ENCODE measurements at places on chromosomes 11 and 22.
A peak's percentile ranks its signal among the peaks of the same experiment; 100 is the strongest.

GRCh38 chr11:7376386-7376785, 108.9 kb upstream of the OLFML1 start:
- no peak for DNase-seq

GRCh38 chr11:67291481-67292381, 2.6 kb downstream of the ANKRD13D start:
- no peak for DNase-seq

- DNase-seq: no peak
These were observed 82.0 kb downstream of the RELT start for GRCh38 chr11:73458201-73458600.

DNA sequence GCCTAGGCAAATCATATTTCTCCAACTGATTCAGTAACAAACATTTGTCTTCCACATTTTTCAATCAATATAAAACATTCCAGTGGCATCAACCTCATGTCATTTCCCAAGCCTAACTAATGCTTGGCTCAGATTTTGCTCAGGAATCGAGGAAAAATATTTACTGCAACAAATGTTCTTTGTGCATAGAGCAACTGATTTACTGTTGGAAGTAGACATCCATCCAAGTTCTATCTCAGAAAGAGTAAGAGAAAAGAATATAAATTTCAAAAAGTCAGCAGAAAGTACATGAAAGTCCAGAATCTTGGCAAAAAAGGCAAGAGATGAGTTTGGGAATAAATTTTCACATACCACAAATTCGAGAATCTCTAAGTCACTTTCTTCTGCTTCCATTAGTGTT, 2245.0 kb upstream of the RAG2 start:
- DNase-seq: no peak

GRCh38 chr11:13705710-13706109, 37.2 kb downstream of the FAR1 start:
- DNase-seq: no peak

DNA sequence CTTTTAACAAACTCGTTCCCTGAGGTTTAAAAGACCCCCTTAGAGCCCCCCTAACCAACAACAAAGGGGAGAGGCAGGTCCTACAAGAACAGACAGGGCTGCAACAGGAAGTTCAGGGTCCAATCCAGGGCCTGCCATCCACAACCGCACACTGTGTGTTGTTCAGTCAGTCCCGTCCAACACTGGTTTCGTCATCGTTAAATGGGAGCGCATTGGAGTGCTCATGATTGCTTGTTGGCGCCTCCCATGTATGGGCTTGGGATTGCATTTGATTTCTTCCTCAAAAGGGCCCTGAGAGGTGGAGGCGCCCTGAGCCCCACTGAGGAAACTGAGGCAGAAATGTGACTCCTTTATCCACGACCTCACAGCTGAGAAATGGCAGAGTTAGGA, 174.1 kb downstream of the MN1 start:
- no peak for DNase-seq

DNA sequence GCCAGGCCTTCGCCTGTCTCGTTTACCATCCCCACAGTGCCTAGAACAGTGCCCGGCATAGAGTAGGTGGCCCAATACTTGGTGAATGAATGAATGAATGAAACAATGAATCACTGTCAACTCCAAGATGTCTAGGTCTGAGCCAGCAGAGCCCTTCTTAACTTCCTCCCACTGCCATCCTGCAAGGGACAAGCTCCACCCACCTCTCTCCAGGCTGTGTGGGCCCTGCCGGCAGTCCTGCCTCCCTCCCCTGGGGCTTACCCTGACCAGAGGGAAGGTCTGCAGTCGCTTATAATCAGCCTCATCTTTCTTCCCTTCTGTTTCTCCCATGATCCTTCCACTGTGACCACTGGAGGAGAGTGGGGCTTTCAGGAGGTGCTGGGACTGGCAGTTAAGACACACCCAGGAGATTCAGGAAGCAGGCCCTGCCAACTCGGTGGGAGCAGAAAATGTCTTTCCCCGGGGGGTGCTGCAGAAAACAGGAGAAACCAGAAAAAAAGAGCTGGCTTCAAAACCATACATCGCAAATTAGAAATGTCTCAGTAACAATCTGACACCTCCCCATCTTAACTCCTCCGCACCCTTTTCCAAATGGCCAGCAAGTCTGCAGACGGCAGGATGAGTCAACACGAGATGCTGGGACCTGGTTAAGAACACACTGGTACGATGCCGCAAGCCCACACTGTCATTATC, 11.4 kb downstream of the DNAL4 start:
- no peak for DNase-seq

- DNase-seq: no peak
These were observed 219.1 kb upstream of the ARHGAP42 start for GRCh38 chr11:100467821-100468508.

GRCh38 chr11:70225681-70226177, 22.6 kb downstream of the FADD start:
- no peak for DNase-seq

- no peak for DNase-seq
These were observed 615.0 kb upstream of the ARHGAP42 start for GRCh38 chr11:100072131-100072530.

DNA sequence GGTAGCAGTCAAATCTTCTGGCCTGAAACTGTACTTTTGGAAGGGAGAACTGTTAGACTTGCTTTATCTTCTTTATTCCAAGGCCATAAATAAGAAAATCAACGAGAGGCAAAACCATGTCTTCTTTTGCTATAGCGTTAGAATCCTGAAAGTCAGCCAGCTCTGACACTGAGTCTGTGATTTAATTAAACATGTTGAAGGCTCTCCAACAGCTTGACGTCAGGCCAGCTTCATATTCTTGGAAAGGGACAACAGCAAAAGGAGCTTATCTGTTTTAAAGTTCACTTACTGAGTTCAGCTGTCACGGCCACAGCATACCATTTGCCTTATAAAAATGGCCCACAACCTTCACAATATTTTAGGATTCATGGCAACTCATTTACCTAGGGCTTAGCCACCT, 131.0 kb upstream of the LDLRAD3 start:
- DNase-seq: no peak

GRCh38 chr11:120702656-120703055, 191.1 kb downstream of the GRIK4 start:
- DNase-seq: no peak

GRCh38 chr22:27435844-27436576, 365.5 kb downstream of the MN1 start:
- DNase-seq: no peak

DNA sequence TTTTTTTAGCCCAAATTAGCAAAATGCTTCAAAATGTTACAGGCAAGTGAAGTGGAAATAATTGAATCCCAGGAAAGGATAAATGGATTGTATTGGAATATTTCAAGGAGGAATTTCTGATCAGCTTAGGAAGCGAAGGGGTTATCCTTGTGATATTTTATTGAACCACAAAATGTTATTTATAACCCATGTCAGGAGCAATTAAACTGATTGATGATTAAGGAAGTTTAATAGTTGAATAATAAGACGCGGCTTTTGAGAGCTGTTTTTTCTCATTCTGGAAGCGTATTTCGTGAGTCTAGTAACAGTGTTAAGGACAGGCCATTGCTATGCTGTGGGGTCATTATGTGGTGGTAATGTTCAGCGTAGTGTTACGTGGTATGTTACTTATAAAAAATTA, 192.3 kb downstream of the TBC1D22A start:
- DNase-seq: no peak

- DNase-seq: no peak
These were observed 458.9 kb upstream of the CADM1 start for GRCh38 chr11:115963156-115963555.

DNA sequence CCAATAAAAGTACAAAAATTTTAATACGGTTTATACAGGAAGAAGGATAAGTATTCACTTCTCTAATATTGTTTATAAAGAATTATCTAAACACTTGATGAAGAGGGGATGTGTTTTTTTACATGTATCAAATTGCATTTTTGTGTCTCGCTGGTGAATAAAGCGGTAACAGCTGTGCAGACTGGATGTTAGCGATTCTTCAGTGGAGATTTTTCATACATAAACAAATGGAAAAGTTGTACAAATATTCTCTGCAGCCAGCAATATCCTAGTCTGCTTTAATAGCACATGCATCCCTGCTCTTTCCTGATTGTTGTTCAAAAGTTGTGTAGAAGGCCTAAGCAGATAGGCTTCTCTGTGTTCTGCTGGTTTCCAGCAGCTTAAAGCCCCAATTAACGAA, 369.3 kb downstream of the SOX6 start:
- DNase-seq: no peak

DNA sequence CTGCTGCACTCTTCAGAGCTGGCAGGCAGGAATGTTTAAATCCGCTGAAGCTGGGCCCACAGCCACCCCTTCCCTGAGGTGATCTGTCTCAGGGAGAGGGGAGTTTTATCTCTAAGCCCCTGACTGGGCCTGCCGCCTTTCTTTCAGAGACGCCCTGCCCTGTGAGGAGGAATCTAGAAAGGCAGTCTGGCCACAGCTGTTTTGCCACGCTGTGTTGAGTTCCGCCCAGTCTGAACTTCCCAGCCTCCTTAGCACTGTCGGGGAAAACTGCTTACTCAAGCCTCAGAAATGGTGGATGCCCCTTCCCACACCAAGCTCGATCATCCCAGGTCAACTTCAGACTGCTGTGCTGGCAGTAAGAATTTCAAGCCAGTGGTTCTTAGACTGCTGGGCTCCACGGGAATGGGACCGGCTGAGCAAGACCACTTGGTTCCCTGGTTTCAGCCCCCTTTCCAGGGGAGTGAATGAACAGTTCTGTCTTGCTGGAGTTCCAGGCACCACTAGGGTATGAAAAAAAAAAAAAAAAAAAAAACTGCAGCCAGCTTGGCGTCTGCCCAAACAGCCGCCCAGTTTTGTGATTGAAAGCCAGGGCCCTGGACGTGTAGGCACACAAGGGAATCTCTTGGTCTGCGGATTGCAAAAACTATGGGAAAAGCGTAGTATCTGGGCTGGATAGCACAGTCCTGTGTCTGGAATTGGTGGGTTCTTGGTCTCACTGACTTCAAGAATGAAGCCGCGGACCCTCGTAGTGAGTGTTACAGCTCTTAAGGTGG, 127.4 kb downstream of the SPON1 start:
- no peak for DNase-seq

- no peak for DNase-seq
These were observed 92.1 kb downstream of the LDLRAD3 start for GRCh38 chr11:36035999-36036398.

GRCh38 chr11:45798793-45799441, 6.0 kb upstream of the SLC35C1 start:
- DNase-seq: no peak

DNA sequence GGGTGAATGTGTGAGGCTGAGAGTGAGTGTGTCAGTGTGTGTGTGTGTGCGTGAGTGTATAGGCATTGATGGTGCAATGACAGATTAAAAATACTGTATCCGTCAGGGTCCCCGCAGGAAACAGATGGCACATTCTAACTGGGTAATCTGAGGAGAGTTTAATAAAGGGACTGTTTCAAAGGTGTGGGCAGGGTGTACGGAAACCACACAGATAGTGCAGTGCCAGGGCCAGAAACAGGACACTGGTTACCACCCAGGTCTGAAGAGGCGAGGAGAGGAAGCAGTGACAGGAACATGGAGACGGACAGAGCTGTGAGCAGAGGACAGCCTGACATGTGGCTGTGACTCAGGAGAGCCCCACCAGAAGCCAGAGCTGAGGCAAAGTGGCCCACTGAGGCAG, 16.5 kb downstream of the P2RX3 start:
- DNase-seq: no peak

DNA sequence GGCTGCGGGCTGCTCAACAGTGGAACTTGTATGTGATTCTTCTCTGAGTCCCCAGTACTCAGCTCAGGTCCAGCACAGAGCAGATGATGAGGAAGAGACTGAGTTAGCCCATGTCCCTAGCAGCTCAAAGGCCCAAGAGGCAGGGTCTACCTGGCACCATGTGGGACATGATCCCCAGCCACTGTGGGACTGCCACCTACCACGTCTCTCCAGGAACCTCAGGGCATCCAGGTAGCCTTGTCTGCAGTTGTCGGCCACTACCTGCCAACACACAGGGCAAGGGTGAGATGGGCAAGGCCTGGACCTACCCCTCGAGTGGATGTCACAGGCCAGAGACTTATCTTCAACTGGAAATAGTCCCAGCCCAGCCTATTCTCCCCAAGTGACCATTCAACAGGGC, 4.4 kb downstream of the PNPLA5 start:
- no peak for DNase-seq

- DNase-seq: no peak
These were observed 105.2 kb upstream of the SYT13 start for GRCh38 chr11:45391168-45391850.

- peak; percentile 30 for DNase-seq
These were observed 822 bp downstream of the MARK2 start for GRCh38 chr11:63839508-63840355.

DNA sequence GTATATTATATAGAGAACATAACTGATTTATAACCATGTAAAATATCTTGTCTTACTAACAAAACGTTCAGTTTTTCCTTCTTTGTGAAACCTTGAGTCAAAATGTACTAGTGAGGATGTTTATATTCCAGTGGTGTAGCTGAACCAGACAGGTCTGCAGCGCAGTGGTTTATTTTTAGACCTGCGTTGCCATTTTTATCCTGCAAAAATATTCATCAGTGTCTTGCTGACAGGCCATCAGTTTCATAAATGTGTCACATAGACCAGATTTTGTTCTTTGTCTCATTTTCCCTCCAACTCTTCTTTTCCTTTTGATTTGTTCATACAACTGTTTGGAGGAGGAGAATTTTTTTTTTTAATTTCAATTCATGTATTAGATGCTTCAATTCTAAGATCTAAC, 43.1 kb downstream of the HSD17B12 start:
- no peak for DNase-seq

- DNase-seq: no peak
These were observed 40.9 kb upstream of the PRR5 start for GRCh38 chr22:44661070-44661469.

GRCh38 chr22:38258895-38259294, 13.9 kb downstream of the TMEM184B start:
- DNase-seq: no peak

DNA sequence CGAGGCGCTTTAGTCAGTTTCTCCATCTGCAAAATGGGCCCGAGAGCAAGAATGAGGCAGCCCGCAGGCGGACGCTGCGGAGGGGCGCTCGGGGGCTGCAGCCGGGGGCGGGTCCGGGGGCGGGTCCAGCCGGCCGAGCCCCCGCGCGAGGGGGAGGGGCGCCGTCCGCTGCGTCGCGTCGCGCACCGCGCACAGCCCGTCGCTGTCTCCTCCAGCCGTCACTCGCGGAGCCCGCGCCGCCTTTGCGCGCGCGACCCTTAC, 282 bp downstream of the PC start:
- no peak for DNase-seq

GRCh38 chr11:6616596-6617250, 2.5 kb downstream of the TPP1 start:
- no peak for DNase-seq

DNA sequence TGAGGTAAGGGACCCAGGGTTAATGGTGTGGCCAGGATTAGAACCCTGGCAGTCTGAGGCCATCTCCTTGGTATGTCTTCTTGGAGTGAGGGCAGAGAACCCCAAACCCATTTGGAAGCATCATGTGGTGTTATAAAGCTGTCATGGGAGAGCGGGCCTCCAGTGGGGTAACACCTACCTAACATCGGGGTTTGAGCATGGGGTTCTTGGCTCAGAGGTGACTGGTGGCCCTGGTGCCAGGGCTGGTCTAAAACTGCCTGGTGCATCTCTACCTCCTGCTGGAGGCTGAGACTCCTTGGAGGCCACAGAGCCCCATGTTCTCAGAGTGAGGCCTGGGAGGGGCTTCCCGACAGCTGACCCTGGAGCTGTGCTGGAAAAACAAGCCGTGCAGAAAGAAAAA, 4.5 kb downstream of the PRDM11 start:
- no peak for DNase-seq

GRCh38 chr22:35677460-35678187, 29.4 kb downstream of the APOL6 start:
- no peak for DNase-seq
